Bone marrow (tissue), 2 donors: ENCODE measurements at places on chromosomes 4 and X.

DNA sequence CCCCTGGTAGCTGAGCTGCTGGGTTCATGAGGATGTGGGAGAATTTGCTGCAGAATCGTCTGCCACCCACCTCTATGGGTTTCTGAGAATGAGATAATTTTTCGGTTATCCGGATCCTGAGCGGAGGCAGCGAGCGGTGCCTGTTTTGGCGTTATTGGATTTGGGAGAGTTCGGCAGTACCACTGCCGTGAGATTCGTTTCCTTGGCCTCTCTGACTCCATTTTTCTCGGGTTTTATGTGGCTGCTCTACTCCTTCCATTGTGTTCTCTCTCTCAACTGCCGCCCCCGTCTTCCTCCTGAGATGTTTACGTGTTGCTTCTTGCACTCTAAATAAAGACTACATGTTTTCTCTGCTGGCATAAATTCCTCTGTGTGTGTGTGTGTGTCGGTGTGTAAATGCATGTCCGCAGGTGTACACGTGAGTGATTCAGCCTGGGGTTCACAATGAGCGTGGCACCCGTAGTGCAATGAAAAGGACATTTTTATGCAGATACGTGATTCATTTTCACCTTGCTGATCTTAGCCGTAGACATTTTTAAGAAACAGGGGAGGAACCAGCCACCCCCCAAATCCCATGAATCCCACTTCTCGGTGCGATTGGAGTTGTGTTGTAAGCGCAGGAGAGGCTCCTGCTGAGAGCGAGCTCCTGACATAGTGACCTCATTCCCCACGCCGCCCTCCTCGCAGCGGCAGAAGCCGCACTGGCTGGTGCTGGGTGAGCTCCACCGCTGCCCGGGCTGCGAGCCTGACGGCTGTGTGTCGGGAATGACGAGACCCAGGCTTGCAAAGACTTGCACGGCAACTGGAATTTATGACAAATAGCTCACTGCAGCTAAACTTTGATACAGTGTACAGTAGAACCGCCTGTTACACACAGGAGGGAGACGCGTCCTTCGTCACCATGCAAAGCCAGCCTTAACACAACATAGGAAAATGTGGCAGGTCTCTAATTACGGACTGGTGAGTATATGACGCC, 82.2 kb downstream of the STOX2 start:
- no peak for DNase-seq

- no peak for DNase-seq
Observed at GRCh38 chrX:9317176-9317575, 147.7 kb upstream of the TBL1X start.

DNA sequence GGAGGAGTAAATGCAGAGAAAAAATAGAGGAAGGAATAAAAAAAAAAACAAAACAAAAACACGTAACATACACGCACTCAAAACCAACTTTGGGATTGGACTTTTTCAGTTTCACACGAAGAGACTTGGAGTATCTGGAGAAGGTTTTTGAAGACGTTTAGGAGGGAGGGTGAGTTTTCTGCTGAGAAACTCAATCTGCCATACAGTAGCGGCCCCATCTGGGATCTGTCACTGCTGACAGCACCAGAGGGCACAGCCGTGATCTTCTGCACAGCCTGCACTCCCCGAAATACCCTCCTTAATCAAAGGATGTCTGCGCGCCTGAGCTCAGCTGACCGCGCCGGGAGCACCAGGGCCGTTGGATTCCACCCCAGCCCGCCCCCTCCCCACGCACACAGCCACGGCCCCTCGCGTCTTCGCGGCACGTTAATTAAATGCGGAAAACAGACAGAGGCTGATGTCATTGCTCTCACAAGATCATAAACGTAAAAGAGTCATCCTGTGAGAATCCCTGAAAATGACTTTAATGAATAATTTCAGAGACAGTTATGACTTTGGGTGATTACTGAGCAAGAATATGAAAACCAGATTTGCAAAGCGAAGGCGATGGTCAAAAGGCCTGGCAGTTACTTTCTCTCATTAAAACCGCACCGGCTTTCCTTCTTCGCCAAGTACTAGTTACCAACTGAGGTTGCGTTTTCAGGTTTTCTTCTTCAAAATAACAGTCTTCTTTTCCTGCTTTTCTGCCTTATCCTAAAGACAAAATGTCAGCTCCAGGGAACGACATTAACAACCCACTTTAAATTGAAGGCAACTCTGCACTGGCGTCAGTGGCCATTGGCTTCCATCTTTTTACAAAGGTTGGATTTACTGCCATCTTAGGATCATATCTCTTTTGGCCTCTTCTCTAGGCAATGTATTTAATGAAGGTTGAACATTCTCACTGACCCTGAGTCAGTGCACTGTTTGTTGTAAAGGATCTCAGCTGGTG, 10.6 kb downstream of the HAND2 start:
- DNase-seq, result no peak

DNA sequence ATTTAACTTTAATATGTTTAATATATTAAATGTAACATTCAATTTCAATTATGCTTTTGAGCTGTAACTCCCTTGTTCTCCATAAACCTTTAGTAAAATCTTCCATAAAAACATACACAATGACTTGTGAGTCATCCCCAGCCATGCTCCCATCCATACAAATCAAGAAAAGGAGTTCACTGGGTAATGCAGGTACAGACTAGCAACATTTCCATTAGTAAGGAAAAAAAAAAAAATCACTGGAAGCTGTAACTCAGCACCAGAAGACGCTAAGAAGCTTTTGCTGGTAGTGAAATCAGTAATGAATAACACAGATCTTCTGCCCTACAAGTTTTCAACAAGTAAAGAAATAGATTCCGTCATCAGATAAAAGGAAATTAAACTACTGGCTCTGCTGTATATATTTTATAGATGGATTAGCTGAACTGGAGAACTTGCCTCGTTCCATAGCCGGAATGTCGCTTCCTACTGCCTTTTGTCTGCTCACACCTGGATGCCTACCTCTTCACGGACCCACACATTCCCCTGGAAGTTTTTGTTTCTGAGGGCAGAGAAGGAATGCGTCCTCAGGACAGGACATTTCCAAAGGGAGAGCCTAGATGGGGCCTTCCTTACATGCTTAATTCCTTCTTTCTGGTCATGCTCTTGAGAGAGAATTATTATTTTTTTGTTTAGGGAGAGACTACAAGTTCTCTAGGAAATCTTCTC, 298.4 kb upstream of the ANKRD50 start:
- DNase-seq, result no peak

- no peak for DNase-seq
Observed at GRCh38 chr4:66062044-66062443, 391.8 kb upstream of the EPHA5 start.

- DNase-seq, result no peak
Observed at GRCh38 chr4:38013461-38014366, 53.5 kb downstream of the PTTG2 start.

GRCh38 chr4:7262134-7262533, 69.8 kb downstream of the SORCS2 start:
- DNase-seq, result no peak

- DNase-seq, result no peak
Observed at GRCh38 chr4:124401606-124402005, 310.9 kb downstream of the ANKRD50 start.

- no peak for DNase-seq
Observed at GRCh38 chr4:47550899-47551548, 65.9 kb downstream of the ATP10D start.
